NK-92 treated with Interleukin-12 subunit alpha and Interleukin-12 subunit beta, amount 100 ng/mL, for 24 hours (cell line): ENCODE measurements at places on chromosomes 6 and 20.

GRCh38 chr20:23362392-23363256, 642 bp downstream of the GZF1 start:
- DNase-seq = no peak

- no peak for DNase-seq
Measured at GRCh38 chr20:53017206-53017605, 45.0 kb downstream of the TSHZ2 start.

- no peak for DNase-seq
Measured at GRCh38 chr6:69416776-69417175, 380.0 kb downstream of the LMBRD1 start.

DNA sequence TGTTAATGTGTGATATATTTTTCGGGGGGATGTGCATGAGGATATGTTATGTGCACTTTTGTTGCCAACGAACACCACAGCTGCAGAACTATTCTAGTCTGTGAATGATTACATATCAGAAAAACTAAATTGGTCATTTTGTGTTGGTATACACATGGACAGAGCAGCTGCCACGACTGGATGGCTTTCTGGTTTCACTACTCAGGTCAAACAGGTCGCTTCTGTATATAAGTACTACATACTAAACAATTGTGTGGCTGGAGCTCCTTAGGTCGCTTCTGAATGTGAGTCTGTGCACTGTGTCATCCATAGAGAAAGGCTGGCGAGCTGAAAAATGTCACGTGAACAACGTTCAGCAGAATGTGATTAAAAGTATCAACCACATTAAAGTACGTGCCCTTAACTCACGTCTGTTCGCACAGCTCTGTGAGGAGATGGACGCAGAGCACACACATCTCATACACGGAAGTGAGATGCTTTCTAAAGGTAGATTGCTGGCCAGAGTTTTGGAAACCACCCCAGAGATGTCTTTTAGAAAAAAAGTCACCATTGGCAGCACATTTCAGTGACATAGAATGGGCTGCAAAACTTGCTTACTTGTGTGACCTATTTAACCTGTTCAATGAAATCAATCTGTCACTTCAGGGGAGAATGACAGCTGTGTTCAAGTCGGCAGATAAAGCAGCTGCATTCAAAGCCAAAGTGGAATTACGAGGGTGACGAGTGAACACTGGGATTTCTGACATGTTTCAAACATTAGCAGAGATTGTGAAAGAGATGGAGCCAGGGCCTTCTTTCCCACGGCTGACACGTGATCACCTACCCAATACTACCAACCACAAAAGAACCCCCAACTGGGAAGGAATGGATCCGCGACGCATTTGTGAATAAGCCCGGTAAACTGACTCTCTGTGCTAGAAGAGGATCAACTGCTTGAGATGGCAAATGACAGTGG, 176.6 kb downstream of the PDE10A start:
- no peak for DNase-seq

DNA sequence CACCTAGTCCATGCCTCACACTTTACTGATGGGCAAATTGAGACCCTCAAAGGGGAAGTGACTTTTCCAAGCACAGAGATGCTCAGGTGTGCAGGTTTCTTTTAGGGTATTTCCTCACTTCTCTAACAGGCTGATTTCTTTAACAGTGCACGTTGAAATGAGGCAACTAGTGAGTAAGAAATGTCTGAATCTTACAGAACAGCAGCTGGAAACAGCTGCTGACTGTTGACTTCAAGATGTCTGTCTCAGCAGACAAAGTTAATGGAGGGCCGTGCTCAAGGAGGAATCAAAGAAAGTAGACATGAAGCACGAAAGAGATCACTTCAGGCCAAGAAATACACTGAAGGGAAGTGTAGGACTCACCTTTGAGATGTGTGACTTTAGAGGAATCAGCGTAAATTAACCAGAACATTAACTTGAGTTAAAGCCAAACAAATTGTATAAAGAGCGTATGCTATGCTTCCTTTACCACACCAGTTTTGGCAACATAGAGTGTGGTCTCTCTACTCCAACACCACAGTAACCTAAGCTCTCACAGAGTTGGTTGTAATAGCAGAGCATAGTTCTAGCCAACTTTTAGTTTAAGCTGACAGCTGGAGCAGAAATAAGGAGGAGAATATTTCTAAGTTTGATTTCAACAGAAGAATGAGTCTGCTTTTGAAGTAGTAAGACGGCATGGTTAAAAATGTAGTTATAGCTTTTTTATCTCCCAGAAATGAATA, 60.9 kb downstream of the SAMD3 start:
- no peak for DNase-seq

DNA sequence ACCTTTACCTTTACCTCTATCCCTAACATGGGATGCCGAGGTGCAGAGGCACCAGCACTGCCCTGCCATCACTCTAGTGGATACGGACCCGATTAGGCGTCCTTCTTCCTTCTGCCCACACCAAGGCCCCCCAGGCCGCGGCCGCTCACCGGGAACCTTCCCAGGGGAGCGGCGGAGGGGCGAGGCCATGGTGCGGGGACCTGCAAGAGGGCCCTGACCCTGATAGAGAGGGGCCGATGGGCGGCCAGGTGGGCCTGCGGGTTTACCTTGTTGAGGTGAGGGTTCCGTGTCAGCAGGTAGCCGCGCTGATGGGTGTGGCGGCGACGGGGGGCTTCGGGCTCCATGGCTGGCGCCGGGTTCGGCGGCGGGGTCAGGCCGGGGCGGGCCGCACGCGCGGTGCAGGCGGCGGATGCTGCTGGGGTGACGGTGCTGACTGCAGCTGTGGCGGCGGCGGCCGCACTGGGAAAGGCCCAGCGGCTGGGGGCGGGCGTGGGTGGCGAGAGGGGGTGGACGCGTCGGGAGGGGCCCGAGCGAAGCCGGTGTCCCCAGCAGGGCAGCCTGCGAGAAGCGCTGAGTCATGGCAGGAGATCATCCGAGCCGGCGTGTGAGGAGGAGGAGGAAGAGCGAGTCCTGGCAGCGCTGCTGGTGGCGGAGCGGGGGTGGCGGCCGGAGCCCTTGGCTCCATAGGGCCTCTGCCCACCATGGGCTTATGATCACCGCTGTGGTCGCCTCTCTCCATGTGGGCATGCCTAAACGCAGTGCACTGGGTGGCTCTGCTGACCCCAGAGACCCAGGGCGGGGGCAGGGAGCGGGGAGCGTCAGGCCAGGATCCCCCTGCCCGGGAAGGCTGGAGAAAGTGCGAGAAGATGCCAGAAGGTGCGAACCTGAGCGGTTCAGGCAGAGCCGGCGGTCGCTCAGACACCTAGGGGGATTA, at the start of gene ME1:
TSS of gene ME1 (minus strand) at position 441 of the 934 bp plus-strand sequence. CDS start at position 344, 97 bp downstream.
- DNase-seq = no peak

DNA sequence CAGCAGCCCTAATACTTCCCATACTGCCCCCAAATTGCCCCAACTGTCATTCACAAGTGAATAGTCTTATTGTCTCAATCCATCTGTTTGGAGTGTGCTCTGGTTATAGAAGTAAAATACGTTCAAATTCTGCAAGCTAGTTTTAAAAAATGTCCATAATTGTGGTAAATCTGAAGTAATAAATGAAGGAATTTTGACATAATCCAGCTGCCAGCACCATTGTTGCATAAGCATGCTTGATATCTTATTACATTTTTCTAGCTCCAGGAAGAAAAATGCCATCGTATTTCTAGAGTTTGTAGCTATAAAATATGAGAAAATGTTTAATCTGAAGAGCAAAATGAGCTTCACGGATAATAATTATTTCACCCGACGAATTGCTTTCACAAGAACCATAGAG, 664.7 kb downstream of the RFPL4B start:
- no peak for DNase-seq

- DNase-seq = no peak
Measured at GRCh38 chr6:14211562-14211942, 94.0 kb downstream of the CD83 start.

DNA sequence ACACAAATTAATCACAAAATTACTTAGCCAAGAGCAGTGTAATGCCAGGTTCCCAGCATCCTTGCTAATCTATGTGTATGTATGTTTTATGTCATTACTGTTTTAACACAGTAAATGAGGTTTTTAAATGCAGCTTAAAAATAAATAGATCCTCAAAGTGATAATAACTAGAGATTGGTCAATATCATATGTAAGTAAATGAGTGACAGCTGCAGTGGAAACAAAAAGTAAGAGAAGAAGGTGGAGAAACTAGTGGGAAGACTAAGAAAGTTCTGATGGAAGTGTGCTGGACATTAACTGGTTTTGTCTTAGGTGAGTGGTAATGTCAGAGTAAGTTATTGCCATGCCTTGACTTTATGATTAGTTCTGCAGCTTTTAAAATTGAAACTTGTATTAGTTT, 1.9 kb upstream of the GJB7 start:
- no peak for DNase-seq

- DNase-seq = no peak
Measured at GRCh38 chr6:85192186-85192585, 257.7 kb upstream of the NT5E start.

- no peak for DNase-seq
Measured at GRCh38 chr6:31725502-31726350, 2.6 kb downstream of the MPIG6B start.

DNA sequence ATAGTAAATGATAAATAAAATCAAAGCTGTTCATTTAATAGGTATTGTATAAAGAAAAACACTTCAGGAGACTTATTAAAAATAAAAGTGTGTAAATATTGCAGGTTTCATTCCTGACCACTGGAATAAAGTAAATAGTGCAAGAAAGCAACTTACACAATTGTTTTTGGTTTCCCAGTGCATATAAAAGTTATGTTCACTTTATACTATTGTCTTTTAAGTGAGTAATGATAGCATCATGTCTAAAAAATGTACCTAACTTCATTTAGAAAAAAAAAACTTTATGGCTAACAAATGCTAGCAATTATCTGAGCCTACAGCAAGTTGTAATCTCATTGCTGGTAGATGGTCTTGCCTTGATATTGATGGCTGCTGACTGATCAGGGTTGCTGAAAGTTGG, 726.6 kb upstream of the POU3F2 start:
- no peak for DNase-seq

- DNase-seq = no peak
Measured at GRCh38 chr6:57324538-57324937, 7.1 kb downstream of the PRIM2 start.

DNA sequence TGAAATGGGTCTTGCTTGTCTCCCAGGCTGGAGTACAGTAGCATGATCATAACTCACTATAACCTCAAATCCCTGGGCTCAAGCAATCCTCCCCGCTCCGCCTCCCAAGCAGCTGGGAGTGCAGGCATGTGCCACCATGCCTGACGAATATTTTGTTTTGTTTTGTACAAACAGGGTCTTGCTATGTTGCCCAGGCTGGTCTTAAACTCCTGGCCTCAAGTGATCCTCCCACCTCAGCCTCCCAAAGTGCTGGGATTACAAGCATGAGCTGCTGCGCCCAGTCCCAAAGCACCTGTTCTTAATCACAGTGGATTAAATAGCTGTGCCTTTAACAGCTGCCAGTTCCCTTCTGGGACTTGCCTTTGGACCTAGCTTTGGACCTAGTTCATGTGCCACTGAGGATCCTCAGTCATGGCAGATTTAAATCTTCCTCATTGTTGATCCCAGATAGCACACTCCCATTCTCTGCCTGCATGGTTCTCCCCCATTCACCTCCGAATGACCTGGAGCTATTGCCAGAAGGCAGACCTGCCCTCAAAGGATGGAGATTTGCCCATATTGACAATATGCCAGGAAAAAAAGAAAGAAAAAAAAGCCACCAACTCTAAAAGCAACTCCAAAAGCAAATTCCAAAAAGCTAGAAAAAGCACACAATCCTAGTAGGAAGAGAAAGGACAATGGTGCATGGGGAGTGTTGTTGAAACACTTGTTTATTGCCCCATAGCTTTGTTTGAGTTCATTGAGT, 10.6 kb downstream of the POFUT1 start:
- no peak for DNase-seq

GRCh38 chr20:51586005-51586440, 43.5 kb upstream of the NFATC2 start:
- DNase-seq = peak; percentile 15

DNA sequence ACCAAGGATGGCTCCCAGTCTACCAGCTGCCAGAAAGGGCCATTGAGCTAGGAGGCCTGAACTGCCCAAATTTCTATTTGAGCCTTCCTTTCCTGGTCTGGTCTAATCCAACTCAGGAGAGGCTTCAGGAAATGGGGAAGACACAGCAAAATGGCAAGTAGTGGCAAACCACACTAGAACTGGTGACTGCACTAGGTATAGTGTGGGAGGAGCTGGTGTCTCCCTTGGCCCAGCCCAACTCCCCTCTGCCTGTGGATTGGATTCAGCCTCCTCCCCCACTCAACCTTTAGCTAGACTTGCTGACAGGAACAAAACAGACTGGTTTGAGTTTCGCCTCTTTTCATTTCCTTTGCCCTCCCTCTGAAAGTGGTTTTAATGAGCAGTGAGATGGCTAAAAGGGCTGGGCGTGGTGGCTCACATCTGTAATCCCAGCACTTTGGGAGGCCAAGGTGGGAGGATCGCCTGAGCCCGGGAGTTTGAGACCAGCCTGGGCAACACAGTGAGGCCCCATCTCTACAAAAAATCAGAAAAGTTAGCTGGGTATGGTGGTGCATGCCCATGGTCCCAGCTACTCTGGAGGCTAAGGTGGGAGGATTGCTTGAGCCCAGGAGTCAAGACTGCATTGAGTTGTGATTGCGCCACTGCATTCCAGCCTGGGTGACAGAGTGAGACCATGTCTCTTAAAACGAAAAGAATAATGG, 17.5 kb downstream of the MRPS18A start:
- no peak for DNase-seq

- DNase-seq = no peak
Measured at GRCh38 chr20:17655865-17656479, 26.1 kb downstream of the RRBP1 start.

GRCh38 chr6:137921823-137922222, 54.8 kb downstream of the TNFAIP3 start:
- no peak for DNase-seq

GRCh38 chr6:77462359-77463307, 658 bp downstream of the HTR1B start:
- DNase-seq = no peak

DNA sequence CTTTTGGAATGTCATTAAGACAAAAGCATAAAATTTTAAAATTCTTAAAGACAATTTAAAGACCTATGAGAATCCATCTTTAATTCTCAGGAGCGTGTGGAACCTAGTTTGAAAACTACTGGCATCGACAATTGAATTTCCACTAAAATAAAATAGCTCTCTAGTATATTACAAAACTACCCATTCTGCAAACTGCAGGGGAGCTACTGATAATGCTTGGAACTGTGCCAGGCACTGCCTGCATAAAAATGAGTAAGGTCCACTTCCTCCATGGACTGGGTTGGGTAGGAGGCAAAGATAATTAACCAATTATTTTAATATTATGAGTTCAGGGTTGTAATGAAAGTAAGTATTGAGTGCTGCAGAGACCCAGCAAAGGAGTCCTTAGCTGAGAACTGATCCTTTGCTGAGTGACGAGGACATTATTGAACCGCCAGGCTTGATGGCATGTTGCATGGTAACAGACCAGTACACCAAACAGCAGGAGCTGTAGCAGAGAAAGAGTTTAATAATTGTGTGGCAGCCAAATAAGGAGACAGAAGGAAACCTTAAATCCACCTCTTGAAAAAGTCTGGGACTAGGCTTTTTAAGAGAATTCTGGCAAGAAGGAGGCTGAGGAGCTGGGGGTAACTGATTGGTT, 261.3 kb downstream of the ESR1 start:
- DNase-seq = no peak
